ENCODE measurements at places on chromosomes 12 and 14.

GRCh38 chr14:75568791-75569190 is 9.6 kb upstream of the FLVCR2 start:
- no peak for DNase-seq

- no peak for DNase-seq
Measured at GRCh38 chr14:54621686-54622085, 54.8 kb downstream of the SAMD4A start.

DNA sequence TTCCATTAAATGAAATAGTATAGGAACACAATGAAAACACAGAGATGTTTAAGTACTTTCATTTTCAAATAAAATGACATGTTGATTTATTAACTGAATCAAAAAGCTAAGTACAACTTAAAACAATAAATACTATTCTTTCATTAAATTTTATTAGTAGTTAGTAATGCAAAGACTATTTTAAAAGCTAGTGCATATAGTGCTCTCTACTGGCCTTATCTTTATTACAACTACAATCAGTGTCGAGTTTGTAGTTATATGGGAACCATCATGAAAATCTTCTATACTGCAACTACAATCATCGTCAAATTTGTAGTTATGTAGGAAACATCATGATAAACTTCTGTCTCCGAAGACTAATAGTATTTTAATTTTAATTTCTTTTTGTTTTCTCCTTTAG is 8.9 kb upstream of the LIN7A start:
- DNase-seq: no peak

DNA sequence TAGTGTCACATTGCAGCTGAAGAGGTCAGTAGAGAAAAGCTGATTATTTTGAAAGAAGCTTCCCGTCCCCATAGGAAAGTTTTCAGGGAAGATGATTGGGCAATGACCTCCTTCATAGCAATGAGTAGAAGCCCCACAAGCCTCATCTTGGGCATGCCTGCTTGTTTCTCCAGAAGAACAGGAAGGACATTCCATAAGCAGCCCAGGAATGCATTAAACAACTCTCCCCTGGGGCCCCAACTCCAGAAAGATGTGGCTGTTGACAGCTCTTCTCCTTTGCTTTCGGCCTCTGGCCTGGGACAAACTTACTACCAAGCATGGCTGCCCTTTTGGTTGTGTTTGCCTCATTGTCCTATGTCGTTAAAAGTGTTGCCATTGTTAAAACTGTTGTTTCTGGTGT is 5.7 kb upstream of the VDR start:
- no peak for DNase-seq

DNA sequence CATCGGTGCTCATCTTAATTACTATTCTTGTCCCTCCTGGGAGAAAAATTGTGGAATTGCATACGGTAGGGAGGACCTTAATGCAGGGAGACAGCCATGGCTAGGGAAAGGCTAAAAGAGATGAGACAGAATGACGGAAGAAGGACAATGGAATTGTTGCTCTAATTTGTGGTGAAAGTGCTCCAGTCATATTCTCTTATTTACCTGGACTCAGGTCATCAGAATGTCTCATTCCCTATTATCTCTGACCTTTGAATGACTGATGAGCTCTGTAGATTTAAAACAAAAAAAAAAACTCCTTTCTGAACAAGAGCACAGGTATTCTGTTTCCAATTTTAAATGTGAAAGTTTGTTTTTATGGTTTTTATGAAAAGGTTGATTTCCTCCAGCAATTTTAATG is 8.6 kb upstream of the EPS8 start:
- DNase-seq: no peak

Measured in cerebellar nuclear complex (tissue), 1 donor.